ENCODE measurements at places on chromosomes 7 and 10.

GRCh38 chr7:102119213-102119651 is 167.4 kb upstream of the SH2B2 start:
- DNase-seq = no peak

DNA sequence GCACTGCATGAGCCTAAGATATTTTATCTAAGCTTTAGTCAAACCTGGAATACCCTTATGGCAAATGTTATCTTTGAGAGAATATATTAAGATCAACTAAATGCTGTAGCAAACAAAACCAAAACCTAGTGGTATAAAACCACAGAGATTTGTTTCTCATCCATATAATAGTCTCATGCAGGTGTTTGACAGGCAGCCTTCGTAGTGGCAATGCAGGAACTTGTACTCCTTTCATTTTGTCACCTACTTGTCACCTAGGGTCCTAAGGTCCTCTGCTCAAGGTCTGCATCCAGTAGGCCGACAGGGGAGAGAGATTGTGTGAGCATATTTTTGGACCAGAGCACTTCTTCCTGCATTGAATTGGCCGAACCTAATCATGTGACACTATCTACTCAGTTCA is 352.6 kb downstream of the GPR37 start:
- no peak for DNase-seq

GRCh38 chr7:29375641-29376562 is 181.3 kb downstream of the CHN2 start:
- DNase-seq = no peak

DNA sequence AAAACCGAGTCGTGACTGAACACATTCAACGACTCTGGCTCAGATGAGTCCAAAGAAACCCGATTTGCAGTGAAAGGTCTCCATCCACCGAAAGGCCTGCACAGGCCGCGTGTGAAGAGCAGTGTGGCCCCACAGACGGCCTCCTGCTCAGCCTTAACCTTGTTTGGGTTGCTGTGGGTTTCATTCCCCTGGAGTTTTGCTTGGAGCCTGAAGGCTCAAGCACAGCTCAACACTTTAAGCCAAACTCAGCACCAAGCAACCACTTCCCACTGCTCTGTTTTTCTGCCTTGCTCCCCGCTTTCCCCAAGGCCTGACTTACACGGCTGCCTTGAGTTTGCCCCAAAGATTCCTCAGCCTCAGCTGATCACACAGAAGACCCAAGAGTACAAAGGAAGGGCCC is 398.2 kb upstream of the NFE2L3 start:
- DNase-seq = no peak

- peak; percentile 38 for DNase-seq
Observed at GRCh38 chr10:5094265-5095205, at the start of gene AKR1C3. Gene AKR1C3 (plus strand): TSS chr10:5094414. CDS start chr10:5094445, 31 bp downstream.

- no peak for DNase-seq
Observed at GRCh38 chr7:30734497-30734896, 17.4 kb upstream of the INMT start.

DNA sequence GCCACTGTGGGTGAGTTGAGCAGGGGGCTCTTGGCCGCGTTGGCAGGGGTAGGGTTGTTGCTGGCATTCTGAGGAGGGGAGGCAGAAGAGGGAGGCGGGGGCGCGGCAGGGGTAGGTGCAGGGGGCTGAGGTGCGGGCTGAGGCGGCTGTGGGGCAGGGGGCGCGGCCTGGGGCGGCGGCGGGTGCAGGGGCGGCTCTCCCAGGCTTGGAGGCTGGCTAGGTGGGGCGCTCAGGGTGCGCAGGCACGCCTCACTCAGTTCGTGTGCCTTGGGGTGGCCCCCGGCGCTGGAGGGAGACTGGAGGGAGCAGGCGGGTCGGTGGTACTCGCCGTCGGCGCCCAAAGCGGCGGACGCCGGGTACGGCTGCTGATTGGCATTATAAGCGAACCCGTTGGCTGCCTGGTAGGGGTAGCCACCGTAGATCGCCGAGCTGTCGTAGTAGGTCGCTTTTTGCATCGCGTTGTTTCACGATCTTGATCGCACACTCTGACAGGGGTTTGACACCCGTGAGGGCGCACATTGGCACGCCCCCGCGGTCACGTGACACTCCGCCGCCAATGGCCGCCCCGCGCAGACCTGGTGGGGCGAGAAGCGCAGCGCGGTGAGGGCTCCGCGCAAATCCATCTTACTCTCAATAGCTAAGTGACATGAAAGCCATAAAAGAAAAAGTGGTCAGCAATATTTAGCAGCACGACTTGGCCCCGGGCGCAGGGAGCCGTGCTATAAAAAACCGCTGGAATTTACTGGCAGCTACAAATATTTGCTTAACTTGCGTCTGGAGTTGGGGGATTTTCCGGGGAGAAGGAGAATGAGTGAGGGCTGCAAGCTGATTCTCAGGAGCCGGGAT is 7.9 kb upstream of the HOXA2 start:
- DNase-seq = no peak

DNA sequence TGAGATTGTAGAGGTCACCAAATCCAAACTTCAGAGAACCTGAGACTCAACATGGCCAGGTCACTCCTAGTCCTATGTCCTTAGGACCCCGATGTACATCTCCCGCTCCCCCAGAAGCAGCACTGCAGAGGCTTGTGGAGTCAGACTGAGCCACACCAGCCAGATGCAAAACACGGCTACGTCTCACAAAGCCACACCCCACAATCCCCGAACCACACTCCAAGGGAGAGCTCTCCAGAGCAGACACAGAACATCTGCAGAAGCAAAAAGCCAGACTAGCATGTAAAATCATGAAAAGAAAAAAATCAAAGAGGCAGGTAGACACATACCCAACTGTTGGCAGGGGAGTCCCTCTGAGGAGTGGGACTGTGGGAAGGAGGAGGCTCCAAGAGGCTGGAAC is 104.9 kb downstream of the CTBP2 start:
- DNase-seq = no peak

DNA sequence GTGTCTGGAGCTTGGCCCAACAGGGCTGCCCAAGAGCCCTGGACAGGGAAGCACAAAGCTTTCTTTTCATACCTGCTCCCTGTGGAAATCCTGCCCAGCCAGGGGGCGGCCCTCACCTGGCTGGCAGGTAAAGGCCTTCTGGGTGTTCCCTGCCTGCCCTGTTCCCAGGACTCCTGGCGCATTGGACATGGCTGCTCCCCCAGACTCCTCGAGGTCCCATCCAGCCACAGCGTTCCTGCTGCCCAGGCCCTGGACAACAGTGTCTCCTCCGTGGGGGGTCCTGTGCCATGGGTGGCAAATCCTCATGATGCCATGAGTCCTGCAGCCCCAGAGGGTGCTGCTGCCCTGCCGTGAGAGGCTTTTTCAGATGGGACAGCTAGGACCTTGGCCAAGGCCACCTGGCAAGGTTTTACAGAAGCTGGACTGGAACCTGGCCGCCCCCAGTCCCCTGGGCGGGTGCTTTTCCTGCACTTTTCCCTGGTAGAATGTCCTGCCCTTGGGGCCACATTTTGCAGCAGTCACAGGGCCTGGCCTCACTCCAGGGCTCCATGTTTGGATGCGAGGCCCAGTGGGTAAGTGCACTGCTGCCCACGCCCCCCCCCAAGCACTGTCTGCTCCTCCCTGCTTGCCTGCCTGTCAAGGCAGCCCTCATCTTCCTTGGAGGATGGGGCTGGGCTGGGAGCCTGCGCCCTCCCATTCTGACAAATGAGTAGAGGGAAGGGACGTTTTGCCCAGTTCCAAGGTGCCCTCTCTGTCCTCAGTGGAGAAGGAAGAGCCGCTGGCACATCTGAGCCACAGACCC is 60.7 kb downstream of the LHPP start:
- no peak for DNase-seq

- no peak for DNase-seq
Observed at GRCh38 chr10:8811201-8811600, 756.7 kb downstream of the GATA3 start.

DNA sequence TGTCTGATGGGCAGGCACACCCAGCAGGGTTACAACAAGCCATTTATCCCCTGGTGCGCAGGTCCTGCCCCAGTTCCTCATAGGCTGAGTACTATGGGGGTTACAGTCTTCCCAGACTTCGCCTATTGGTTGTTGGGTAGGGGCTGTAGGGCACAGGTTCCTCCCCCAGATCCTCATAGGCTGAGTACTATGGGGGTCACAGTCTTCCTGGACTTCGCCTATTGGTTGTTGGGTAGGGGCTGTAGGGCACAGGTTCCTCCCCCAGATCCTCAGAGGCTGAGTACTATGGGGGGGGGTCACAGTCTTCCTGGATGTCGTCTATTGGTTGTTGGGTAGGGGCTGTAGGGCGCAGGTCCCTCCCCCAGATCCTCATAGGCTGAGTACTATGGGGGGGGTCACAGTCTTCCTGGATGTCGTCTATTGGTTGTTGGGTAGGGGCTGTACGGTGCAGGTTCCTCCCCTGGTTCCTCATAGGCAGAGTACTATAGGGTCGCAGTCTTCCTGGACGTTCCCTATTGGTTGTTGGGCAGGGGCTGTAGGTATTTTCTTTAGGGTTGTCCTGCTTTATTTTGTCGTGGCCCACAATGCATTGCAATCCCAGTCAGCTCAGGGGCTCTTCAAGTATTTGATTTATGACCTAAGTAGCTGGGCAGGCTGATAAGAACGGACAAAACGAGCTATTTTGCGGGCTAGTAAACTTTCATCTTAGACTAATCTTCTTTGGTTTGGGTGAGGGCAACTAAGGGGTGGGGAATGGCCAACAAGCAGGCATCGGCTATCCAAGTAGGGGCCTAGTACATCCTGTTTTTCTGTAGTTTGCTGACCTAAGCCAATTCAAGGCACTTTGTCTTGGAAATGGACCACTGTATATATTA is 3.4 kb downstream of the LRRC27 start:
- DNase-seq = no peak

DNA sequence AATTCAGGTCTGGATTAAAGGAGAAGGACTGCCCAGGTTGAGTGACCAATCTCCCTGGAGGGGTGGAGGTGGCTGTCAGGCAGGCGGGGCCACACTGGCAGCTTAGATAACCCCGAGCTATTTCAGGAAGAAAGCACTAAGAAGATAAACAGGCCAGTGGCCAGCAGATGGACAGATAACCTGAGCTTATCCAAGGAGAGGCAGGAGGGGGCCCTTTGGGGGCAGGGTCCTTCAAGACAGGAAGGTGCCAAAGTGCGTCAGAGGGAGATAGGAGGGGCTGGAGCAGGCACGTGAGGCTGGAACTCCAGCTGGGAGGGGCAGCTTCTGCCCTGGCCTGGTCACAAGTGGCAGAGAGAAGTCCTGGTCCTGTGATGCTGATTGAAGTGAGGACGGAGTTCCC is 29.8 kb upstream of the PODXL start:
- DNase-seq = no peak

DNA sequence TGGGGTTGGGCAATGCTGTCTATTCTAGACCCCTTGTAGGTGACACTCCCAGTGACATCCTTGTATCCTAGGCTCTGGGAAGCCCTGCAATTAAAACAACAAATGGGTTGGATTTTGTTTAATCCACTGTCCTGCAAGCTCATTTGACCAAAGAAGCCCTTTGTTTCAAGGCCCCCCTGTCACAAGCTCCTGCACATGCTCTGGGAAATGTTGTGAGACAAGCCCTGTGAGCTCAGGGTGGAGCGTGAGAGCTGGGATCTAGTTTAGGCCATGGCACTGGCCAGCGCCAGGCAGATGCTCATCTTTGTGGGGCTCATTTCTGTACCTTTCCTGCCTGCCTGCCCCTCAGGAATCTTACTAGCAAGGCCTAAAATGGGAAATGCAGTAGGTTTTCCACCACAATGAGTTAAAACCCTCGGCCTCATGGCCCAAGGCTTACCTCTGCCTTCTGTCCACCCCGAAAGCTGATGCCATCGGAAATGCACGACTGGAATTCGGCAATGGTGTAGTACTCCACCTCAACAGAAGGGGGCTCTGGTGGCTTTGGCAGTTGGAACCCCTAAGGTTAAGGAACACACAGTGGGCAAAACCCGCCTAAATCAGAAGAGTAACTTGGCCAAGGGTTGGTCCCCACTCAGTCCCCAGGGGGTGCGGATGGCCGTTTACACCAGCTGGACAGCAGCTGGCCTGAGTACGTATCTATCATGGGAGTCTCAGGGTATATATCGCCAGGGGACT is 112.0 kb downstream of the NEURL1 start:
- DNase-seq = no peak

- no peak for DNase-seq
Observed at GRCh38 chr7:43170571-43170970, 58.1 kb downstream of the HECW1 start.
